ENCODE measurements at places on chromosomes 3 and 15.

DNA sequence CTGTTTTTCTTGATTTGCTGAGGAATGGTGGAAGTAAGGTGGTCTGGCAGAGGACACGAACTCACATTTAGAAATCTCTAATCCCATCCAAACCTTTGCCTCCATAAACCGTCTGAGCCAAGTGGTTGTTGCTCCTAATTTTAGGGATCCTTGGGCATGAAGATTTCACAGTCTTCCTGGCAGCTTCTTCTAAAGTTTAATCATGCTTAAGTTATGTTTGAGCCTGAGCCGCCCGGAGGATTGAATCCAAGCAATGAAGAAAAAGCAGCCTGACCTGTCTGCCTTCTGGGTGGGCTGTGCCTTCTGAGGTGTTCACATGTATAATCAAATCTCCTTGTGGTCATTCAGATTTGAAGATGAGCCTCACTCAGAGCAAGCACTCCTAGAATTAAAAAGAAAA lies 249.0 kb downstream of the CD47 start:
- DNase-seq = no peak

GRCh38 chr3:130915567-130916292 lies 21.8 kb downstream of the ATP2C1 start:
- DNase-seq = no peak

DNA sequence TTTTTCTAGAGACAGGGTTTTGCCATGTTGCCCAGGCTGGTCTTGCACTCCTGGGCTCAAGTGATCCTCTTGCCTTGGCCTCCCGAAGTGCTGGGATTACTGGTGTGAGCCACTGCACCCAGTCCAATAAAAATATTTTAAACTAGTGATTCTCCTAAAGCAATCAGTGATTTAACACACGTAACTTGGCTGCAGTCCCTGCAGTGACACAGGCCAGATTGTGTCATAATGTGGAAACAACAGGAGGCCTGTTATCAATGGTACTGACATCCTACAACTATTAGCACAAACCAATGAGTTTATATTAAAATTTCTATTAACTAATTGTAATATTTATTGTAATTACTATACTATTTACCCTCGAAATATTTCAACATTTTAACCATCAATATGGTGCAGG lies 1.6 kb upstream of the SEC61A1 start:
- DNase-seq = no peak

DNA sequence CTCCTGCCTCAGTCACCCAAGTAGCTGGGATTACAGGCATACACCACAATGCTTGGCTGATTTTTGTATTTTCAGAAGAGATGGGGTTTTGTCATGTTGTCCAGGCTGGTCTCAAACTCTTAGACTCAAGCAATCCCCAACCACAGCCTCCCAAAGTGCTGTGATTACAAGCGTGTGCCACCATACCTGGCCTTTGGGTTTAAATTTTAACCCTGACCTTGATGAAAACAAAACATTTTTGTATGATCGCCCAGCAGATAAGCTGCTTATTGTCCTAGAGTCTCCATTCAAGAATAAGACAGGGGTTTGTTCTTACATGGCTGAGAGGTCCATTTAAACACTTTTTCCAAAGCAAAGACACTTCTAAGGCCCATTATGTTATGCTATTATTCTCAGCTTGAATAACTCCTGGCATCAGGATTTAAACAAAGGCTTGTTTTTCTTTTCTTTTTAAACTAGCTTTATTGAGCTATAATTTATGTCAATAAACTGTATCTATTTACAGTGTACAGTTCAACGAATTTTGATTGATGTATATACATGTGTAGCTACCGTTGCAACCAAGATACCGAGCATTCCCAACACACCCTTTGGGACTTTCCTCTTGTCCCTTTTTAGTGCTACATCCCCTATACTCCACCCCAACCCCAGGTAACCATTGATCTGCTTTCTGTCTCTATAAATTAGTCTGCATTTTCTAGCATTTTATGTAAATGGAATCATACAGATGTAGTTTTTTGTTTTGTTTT lies 1.4 kb upstream of the MUC13 start:
- no peak for DNase-seq

DNA sequence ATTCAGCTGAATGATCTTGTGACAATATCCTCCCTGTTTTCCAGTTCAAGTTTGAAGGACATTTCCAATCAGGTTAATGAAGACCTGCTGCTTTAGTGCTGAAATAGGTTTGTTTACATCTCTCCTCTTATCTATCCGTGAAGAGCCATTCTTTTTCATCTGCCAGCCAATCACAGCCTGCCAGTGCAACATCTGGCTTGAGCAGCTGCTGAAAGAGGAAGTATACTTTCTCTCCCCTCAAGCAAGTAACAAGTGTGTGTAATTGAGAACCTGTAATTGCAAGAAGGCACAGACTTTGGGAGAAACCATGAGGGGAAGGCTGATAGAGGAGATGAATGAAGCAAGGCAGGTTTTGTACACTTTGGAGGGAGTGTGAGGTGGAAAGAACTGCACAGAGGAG lies 404.3 kb downstream of the AGBL1 start:
- DNase-seq = no peak

DNA sequence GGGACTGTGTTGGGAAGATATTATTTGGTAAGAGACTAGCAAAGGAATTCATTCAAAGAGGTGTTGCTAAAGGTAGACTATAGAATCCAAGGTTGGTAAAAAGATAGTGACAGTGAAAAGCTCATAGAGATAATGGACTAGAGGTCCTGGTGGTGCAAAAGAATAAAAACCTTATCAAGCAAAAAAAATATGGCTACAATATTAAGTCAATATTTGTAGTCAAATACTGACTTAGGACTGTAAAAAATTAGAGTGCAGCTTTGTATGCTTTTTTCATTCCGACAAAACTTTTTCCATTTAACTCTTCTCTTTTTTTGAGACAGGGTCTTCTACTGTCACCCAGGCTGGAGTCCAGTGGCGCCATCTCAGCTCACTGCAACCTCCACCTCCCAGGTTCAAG lies 444.0 kb upstream of the AGTR1 start:
- DNase-seq = no peak

DNA sequence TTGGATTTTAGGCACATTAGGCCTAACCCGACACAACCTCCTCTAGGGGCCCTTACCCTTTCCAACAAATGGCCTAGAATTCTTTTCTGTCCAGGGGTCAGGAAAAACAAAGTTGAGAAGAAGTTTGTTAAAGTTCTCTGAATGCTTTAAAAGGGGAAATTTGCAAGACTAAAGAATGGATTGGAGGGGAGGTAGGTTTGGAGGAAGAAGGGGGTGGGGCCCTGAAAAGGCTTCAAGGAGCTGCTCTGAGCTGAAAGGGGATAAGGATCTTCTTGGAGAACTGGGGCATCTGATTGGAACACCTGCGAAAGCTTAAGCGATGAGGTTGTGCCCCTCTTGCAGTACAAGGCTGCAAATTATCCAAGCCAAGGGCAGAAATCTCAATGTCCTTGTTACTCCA lies 3.9 kb upstream of the SENP2 start:
- DNase-seq = no peak

- DNase-seq = peak; percentile 45
Measured at GRCh38 chr15:31405200-31405920, 78.7 kb downstream of the KLF13 start.

GRCh38 chr3:66128623-66129022 lies 89.9 kb upstream of the MAGI1 start:
- no peak for DNase-seq

DNA sequence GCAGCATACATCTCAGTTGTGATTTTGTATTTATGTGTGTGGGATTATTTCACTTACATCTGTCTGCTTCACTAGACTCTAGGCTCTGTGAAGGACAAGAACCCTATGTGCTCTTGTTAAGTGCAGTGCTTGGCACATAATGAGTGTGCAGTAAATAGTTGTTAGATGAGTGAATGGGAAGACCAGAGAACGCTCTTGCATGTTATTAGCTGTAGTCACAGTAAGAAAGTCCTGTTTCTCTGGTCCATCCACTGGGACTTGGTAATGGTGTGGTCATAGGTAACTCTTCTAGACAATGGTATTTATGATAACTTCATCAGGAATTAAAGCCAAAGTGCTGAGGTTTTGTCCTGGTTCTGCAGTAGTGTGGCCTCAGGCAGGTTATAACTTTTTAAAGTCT lies 1.4 kb upstream of the AQP9 start:
- no peak for DNase-seq

DNA sequence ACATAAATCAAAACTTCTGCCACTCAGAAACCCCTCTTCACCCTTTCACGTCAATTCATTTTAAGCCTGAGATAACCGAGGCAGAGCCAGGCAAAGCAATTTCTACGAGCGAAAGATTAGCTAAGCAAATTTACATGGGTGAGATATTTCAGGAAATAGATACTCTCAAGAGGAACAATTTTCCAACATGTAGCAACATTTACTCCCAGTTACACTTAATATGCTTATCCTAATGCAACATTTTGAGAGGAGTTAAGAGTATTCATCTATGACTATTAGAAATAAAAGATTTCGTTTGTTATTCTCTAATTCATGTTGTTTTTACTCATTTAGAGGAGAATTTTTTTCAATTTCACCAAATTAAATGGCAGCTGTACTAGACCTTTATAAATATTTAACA lies 837 bp downstream of the TMC3 start:
- DNase-seq = peak; percentile 4

GRCh38 chr3:32240159-32240545 lies 1.7 kb downstream of the CMTM8 start:
- peak; percentile 4 for DNase-seq

- DNase-seq = peak; percentile 68
Measured at GRCh38 chr3:122679085-122679881, 1.4 kb upstream of the PARP14 start.
